ENCODE measurements at places on chromosomes 7 and 10.
A peak's percentile ranks its signal among the peaks of the same experiment; 100 is the strongest.

DNA sequence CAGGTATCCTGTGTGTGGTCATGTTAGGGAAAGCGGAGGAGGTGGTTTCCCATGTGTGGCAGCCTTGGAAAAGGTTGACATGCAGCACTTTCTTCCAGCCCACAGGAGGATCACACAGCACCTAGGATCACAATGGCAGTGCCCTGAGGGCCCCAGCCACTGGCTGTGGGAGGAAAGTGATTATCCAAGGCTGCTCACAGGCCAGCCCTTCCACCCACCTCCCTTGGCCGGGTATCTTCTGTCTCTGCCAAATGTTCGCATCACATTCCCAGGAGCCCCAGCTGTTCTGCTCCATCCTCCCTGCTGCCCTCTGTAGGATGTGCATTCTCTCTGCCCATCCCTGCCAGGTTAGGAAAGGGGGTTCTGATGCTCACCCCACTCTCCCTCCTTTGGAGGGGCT lies 2.5 kb upstream of the MLXIPL start:
- DNase-seq = no peak

- no peak for DNase-seq
Observed at GRCh38 chr7:74583630-74584029, 73.9 kb upstream of the GTF2I start.

DNA sequence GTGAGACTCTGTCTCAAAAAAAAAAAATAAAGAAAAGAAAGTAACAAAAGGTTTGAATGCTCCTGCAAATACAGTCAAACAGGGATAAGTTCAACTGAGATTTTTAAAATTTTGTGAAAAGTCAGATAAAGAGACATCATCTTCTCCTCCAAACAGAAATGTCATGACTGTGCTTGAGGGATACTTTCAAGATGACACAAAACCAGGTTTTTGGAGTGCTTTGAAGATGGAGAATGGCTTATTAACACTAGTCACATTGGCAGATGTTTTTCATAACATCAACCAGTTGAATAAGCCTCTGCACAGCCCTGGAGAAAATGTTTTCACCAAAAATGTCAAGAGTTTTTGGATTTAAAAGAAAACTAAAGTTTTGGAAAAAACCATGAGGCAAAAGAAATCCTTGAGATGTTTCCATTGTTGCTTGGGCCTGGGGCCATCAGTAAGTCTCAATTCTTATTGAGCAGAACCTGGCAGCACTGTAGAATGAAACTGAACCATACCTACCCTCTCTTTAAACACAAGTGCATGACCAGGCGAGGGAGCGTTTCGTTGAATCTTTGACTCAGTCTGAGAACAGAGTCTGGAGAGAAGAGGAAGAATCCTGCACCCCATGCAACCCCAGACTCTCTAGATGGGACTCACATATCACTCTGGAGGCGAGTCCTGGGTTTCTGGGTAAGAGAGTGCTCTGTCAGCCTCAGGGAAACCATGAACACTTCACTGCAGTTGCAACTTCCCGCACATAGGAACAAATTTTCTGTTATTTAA lies 37.4 kb upstream of the PRKCQ start:
- DNase-seq = no peak

DNA sequence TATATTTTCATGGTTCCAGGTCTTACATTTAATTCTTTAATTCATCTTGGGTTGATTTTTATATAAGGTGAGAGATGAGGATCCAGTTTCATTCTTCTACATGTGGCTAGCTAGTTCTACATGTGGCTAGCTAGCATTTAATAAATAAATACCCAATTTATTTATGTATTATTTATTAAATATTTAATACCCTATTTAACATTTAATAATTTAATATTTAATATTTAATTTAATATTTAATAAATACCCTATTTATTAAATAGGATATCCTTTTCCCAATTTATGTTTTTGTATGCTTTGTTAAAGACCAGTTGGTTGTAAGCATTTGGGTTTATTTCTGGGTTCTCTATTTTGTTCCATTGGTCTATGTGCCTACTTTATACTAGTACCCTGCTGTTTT lies 111.0 kb upstream of the PCLO start:
- no peak for DNase-seq

- DNase-seq = no peak
Observed at GRCh38 chr7:41046221-41046761, 656.6 kb downstream of the INHBA start.

DNA sequence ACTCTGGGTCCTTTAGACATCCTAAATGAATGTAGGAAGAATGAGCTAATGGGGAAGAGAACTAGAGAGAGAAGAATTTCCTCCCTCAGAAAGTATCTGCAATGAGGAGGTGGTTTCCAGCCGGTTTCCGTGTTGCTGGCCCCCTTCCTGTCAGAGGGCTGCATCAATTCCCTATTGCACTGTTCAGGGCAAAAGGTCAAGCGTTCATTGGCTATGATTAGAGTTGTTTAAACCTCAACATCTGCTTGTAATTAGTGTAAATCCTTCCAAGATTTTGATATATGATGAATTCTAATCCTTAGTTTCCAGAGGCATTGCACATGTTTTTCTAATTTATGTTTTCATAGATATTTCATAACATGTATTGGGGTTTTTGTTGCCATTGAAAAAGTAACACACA lies 107.3 kb upstream of the SGCE start:
- no peak for DNase-seq

- no peak for DNase-seq
Observed at GRCh38 chr10:16779384-16779915, 37.8 kb downstream of the RSU1 start.

DNA sequence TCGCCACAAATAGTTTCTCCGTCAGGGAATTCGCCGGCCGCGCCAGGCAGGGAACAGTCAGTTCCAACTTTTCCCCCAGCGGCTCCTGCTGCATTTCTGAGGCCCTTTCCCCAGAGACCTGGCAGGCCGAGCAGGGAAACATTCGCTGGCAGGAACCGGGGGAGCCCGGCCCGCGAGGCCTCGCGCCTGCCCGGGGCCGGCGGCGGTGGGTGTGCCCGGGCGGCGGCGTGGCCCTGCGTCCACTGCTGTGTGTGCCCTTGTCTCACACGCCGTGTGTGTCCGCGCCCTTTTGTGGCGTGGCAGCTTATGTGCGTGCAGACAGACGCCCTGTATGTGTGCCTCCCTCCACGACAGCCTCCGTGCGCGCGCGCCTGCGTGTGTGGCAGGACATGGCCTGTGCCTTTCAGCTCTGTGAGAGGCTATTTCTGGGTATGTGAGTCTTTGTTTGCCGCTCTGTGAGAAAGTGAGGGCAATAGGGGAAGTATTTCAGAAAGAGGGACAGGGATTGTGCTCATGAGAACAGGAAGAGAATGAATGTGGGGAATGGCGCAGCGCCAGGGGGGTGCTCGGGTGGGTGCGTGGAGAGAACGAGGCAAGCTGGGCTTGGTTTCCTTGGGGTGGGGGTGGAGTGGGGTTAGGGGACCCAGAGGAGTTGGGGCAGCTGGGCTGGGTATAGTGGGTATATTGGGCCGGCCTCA lies 689 bp upstream of the SMARCD3 start:
- peak; percentile 71 for DNase-seq

- DNase-seq = no peak
Observed at GRCh38 chr7:146690987-146691386, 574.4 kb downstream of the CNTNAP2 start.

GRCh38 chr10:35607475-35608327 lies 2.6 kb downstream of the GJD4 start:
- DNase-seq = no peak

DNA sequence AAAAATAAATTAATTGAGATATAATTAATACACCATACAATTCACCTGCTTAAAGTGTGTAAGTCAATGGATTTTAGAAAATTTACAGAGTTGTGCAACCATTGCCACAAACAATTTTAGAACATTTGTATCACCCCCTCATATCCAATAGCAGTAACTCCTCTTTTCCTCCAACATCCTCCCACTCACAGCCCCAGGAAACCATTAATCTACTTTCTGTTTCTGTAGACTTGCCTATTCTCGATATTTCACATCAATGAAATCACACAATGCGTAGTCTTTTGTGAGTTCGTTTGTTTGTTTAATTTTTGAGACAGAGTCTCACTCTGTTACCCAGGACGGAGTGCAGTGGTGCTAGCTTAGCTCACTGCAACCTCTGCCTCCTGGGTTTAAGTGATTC lies 13.7 kb upstream of the HERC4 start:
- DNase-seq = no peak

DNA sequence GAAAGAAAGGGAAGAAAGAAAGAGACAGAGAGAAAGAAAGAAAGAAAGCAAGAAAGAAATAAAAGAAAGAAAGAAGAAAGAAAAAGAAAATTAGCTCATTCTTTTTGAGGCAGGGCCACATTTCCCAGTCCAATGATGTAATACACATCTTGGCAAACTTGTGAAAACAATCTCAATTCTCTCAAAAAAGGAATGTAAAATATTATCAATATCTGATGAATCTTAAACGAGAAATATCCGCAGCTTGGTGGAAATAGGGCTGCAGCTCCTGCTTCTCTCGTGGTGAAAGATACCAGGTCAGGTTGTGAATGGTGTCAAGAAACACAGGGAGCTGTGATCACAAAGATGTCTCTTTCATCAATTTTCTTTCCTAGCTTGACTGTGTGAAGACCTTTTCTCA lies 739.6 kb upstream of the NRP1 start:
- no peak for DNase-seq

DNA sequence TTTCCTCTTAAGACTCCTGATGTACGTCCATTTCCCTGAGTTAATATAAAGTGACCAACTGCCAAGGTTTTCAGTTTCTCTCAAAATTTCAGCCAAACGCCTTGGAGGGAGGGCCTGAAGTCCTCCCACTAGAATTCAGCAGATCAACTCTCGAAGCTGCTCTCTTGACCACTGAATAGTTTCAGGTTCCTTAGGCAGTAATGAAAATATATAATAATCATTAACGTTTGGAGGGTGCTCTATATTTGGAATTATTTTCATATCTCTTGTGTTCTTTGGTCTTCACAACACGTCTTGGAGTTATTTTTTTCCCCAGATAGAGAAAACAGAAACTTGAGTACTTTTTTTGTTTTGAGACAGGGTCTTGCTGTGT lies 123.6 kb upstream of the SFMBT2 start:
- DNase-seq = no peak

DNA sequence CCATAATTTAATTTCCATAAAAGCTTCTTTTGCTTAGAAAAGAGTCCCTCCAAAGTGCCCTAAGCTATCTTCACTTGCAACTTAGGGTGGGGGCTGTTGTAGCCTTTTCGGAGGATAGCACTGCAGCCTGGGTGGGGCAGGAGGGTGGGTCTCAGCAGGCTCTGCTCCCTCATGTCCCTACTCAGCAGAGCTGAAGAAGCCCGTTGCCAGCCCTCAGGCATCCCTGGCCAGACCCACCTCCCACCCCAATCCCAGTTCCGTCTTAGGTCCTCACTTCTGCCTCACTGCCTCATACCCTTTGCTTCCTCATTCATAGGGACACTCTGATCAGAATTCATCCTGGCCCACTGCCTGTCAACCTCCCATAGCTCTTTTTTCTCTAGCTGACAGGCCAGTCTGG lies 99.8 kb upstream of the ZMIZ1 start:
- no peak for DNase-seq

DNA sequence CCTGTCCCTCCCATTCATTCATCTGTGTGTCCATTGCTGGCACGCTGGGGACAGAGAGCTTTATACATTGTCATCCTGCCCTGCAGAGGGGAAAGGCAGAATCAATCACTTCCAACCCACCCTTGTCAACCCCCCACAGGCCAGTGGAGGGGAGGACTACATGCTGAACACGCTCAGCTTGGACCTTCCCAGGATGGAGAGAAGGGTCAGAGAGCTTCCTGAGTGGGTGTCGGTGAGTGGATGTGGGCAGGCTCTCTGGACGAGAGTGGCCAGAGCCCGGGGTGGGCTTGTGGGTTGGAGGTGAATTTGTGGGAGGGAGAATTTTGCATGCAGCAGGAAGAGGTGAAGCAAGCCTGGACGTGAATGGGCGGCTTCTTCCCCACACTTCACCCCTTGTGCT lies 93.9 kb downstream of the DNAJB6 start:
- DNase-seq = no peak

- DNase-seq = no peak
Observed at GRCh38 chr10:120713573-120714205, 137.5 kb upstream of the WDR11 start.

- no peak for DNase-seq
Observed at GRCh38 chr7:135998081-135998480, 20.9 kb upstream of the MTPN start.

- peak; percentile 3 for DNase-seq
Observed at GRCh38 chr10:13485623-13486022, 43.2 kb downstream of the BEND7 start.

DNA sequence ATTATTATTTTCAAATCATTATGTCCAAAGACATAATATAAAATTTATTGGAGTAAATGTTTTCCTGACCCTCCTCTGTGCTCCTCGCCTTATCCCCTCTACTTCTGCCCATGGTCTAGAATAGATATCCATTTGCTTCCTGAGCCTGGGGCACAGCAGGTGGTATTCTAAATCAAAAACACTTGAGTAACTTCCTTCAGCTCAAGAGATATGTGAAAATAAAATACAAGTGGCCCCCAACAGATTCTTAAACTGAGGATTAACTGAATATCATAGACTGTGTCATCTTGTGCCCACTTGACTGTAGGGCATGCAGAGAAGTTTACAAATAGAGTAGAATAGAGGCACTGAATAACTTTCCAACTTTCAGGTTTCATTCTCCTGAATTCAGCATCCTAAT lies 59.1 kb downstream of the HGF start:
- DNase-seq = no peak

GRCh38 chr7:116138202-116138801 lies 72.0 kb upstream of the TES start:
- DNase-seq = peak; percentile 80

DNA sequence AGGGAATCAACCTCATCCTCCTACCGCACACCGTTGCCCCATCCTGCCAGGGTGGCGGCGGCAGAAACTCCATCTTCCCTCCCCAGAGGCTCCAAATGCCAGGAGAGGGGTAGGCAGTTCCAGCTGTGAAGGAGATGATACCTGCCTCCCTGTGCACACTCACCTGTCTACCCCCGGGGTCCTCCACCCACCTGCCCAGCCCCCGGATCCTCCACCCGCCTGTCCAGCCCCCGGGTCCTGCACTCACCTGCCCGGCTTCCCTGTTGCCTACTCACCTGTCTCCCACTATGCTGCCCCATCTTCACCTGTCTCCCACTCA lies 13.4 kb upstream of the DNAAF5 start:
- no peak for DNase-seq

Data from kidney glomerular epithelial cell (primary cell).